ENCODE measurements at places on chromosomes 11 and 22.

DNA sequence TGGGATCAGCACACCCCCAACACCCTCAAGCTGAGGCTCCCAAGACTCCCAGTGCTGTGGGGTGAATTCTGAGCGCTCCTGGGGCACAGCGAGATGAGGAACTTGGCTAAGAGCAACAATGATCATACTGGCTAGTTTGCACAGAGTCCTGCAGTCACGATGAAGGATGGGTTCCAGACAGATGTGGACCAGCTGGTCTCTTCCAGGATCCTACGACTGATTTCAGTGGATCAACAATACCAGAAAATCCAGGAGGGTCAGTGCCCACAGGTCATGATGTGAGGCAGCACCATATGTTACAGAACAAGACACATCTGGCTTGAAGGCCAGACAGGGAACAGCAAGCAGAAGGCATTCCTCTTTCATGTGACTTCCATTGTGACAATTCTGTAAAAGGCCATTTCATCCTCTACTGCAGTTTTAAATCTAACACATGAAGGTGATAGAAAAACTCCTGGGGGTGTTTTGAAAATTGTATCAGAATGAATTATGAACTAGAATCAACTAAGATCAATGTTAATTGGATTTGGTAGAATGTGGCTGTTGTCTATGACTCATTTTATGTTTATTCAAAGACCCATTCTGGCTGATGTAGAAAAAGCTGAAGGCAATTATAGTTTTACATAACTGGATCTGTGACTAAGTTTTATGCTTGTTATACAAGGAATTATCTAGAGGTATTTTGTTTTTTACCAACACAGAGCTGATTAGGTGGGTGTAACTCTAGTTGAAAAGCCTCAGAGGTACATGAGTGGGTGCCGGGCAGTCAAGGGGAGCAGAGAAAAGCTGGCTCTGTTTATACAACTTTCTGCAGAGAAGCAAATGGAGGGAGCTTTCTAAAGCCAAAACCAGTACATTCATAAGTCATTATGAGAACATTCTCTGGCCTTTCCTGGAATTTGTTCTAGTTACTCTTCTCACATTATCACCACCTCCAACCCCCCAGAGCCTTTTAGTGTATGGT is 29.1 kb downstream of the OR52K1 start:
- DNase-seq, result no peak

- no peak for DNase-seq
Measured at GRCh38 chr11:115930886-115931547, 426.8 kb upstream of the CADM1 start.

DNA sequence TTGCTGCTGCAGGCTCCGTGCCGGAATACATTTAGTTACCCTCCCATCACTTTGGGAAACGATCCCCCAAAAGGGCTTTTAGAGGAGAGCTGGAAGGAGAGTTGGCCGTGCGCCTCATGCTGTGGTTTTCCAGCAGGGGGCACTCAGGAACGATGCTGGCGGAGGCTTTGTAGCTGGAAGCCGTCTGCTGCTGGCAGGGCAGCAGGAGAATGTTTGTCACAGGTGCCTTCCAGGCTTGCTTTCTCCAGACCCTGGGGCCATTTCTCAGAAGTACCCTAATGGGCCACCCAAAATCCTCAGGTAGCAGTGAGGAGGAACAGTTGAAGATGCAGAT is 30.0 kb upstream of the CABP7 start:
- peak; percentile 84 for DNase-seq

GRCh38 chr22:31952094-31952401 is 7.7 kb downstream of the YWHAH start:
- DNase-seq, result no peak

DNA sequence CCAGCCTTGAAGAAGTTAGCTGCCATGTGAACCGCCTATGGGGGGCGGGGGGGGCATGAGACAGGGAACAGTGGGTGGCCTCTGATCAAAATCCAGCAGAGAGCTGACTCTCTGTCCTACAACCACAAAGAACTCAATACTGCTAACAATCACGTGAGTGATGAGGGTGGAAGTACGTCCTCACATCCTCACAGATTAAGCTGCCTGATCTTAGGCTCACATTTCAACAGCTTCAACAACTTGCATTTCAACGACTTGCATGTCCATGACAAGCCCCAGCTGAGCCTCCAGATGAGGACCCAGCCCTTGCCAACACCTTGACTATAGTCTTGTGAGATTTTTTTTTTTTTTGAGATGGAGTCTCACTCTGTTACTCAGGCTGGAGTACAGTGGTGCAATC is 51.6 kb downstream of the CLMP start:
- no peak for DNase-seq

DNA sequence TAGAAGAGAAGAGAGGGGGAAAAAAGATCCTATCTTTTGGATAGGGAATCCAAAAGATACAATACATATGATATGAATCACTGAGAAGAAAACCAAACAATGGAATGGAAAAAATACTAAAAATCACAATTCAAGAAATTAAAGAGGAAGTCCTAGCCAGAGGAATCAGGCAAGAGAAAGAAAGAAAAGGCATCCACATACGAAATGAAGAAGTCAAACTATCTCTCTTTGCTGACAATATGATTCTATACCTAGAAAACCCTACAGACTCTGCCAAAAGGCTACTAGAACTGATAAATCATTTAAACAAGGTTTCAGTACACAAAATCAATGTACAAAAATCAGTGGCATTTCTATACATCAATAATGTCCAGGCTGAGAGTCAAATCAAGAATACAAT is 91.4 kb downstream of the EFCAB6 start:
- no peak for DNase-seq

Data from neural progenitor cell (in vitro differentiated cells).